ENCODE measurements at places on chromosomes 6 and 20. TPM values are rescaled to one million over a fixed set of nuclear protein-coding genes. Genes with fewer than 3 reads are reported as not detected.

The NHSL1 gene
- total RNA-seq, result 7.3 TPM

The IER3 gene
- total RNA-seq, result 46.4 TPM

The CAGE1 gene
- total RNA-seq, result not detected

The TSHZ2 gene
- total RNA-seq, result 9.6 TPM

The INSM1 gene
- total RNA-seq, result 4.3 TPM

All from body of pancreas (tissue), 4 donors.